Glutamatergic neuron (in vitro differentiated cells): ENCODE measurements at places on chromosomes 13 and 19.

- DNase-seq: no peak
These were observed 294.3 kb upstream of the MAB21L1 start for GRCh38 chr13:35770756-35771297.

DNA sequence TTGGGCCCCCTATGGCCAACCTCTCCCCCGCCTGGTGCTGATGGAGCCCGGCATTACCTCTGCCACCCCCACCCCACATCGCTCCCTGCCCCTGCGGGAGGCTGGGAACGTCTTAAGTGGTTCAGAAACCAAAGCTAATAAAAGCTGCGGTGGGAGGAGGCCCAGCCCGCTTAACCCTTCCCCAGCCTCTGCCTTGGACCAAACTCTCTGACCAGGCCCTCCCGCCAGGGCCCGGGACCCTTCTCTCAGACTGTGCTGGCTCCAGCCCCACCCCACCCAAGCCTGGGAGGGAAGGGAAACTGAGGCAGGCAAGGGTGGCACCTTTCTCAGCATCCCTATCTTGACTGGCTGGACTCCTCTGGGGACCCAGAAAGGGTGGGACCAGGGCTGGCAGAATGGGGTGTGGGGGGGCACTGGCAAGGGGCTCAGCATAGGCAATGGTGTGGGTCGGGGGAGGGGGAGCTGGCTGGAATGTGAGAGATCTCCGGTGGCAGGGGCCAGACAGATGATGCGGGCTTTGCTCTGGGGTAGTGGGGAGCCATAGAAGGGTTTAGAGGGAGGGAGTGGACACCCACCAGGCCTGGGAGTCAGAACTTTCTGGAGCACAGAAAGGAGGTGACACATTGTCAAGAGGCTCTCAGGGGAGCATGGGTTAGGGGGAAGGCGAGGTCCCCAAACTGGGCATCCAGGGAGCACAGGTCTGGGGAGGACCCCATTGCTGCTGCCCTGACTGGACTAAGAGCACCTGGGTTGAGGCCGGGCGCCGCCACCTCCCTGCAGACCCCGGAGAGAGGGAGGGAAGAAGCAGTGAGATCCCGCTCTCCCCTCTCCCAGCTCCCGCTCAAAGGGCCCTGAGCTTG, 21.9 kb downstream of the SMIM24 start:
- no peak for DNase-seq

DNA sequence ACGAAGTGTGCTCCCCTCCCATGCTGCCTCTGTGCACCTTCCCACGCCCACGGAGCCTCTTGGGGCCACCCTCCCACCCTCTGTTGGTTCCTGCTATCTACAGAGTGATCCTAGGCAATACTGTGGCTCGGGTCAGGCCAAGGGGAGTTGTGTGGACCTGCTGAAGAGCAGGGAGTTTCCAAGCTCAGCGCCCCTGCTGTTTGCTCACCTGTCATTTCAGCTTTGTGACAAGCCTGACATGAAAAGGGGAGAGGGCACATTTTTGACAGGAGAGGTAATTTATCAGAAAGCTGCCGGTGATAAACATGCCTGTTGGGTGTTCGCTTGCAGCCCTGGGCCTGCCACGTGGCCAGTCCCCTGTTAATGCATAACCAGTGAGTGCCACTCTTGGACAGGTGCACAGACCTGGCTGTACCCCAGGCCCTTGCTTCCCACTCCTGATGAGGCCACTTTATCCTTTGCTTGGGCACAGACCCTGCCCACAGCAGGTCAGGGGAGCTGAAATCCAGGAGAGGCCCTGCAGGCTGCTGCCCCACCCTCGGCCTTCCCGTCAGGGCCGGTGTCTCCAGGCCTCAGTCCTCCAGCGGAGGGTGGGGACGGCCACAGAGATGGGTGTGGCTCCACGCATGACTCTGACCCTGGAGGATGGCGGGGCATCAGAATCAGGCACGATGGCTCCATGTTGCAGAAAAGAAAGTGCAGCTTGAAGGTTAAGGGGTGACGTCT, 201.5 kb upstream of the GPR12 start:
- DNase-seq: no peak

GRCh38 chr19:6995054-6995453, 26.2 kb downstream of the MBD3L2B start:
- DNase-seq: no peak

- DNase-seq: no peak
These were observed 104.7 kb upstream of the FREM2 start for GRCh38 chr13:38582133-38582532.
